ENCODE measurements at places on chromosomes 3 and 15.

GRCh38 chr3:11465744-11466616 lies 177.7 kb downstream of the VGLL4 start:
- peak; percentile 43 for DNase-seq

DNA sequence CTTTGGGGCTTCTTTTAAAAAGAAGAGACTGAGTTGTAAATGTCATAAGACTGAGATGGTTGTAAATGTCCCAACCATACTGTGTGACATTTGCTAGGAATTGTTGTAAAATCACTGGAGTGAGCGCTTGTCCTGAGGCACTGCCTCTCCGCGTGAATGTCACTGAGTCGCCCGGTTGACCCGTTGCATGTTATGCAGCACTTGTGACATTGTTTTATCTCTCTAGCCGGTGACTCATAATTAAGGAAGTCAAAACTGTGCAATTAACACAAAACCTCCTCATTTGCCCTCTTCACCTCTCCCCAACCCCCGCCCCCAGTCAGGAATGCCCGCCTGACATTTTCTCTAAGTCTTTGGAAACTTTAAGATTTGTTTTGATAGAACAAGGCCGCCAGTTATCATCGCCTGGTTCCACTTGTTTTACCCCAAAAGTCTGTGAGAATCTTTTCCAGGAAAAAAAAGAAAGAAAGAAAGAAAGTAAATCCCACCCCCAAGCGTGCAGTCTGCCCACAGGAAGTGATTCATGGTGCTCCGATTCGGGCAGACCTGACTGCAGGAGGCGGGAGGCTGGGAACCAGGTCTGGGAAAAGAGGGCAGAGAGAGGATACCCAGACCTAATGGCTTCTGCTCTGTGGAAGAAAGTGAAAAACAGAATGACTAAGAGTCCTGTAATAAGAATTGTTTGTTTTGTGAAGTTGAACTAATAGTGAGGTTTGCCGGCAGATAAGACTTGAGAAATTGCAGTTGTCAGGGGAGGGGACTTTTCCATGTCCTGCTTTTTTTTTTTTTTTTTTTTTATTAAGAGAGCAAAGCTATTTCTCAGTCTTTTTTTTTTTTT lies 84.8 kb downstream of the SMAD3 start:
- no peak for DNase-seq

DNA sequence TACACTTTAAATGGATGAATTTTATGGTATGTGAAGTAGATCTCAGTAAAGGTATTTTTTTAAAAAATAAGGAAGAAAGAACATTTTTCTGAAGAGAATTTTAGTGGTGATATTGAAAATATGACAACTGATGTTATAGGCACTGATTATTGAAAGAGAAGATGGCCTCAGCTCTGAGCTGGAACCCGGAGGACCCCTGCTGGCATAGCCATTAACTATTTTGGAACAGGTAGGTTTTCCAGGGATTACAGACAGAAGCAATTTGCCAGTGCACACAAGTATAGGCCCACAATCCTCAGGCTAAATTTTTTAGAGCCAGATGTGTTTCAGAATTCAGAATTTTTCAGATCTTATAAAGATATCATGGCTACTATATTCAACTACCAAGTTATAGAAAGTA lies 315.9 kb upstream of the GPR149 start:
- DNase-seq = no peak

DNA sequence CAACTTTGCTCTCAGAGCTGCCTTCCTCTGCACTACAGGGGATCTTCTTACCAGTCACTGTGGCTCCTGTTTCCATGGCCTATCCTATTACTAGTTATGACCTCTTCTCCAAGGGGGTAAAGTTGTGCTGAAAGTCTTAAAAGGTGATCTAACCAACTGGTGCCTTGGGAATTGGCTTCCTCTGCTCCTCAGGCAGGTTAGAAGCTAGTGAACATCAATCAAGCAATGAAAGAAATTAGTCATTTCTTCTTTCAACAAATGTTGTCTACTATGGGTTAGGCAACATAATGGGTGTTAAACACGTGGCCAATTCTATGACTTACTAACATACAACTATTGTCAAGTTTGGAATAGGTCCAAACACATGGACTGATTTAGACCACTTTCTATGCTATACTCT lies 571.4 kb upstream of the NAALADL2 start:
- no peak for DNase-seq

DNA sequence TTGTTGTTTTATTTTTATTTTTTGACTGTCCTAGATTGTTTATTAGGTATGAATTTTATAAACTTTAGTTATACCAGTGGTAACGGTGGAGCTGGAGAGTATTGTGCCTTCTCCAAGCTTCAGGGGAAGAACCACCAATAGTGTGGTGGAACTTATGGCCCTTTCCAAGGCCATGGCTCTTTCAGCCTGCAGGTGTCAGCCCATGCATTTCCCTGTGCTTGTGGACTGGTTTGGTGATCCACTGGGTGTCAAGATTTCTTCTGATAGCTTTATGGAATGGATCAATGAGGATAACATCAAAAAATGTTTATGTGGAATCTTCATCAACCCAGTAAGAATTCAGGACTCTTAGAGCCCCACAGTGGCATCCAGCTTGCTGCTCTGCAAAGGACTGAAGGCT lies 19.2 kb upstream of the SCAMP5 start:
- DNase-seq = no peak

DNA sequence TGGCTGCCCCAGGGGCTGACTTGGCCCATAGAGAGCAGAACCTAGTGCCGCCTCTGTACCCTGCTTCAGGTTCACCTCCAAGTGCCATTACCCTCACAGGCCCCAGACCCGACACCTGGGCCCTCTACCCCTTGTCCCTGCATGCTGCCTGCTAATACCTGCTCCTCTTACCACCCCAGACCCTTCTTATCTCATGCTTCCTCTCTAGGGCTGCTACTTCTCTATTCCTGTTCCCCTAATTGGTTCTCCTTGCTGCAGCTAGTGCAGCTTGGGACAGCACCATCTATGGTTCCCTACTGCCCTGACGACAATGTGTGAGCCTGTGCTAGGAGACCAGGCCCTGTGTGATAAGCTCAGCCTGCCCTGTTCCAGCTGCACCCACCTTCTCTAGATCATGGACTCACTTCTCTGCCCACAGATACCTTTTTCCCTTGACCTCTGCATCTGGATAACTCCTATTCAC lies 15.3 kb downstream of the HDAC11 start:
- DNase-seq = no peak

- no peak for DNase-seq
Observed at GRCh38 chr15:99495430-99496301, 70.1 kb upstream of the MEF2A start.

GRCh38 chr3:177141471-177141870 lies 55.8 kb downstream of the TBL1XR1 start:
- no peak for DNase-seq

DNA sequence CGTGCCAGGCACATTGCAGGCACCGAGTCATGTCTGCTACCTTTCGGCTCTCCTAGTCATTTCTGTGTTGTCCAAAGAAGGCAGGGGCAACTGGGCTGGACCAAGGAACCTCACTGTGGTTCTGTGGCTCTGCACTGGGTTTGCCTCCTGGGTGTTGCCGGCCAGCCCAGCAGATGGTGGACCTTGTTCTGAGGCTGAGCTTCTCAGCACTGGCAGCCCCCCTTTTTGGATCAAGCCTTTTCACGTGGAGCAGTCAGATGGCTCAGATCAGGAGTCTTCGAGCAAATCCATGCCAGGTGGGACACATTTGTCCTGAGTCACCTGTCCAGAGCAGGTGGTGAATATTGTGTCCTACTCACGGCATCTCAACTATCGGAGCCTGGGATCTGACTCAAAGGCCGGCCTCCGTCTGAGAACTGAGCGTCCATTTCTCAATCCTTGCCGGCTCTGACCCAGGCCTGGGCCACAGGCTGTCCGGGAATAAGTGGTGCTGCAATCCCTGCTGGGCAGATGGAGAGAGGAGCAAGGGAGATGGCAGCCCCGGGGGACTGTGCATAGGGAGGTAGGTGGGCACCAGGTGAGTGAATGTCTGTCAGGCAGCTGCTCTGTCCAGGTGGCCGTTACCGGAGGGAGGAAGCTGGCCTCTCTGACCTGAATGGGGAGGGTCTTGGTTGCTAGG lies at the start of gene IL16:
IL16 (plus strand) TSS at position 304 of the 679 bp plus-strand sequence. CDS start 28,521 bp downstream, outside the sequence.
- no peak for DNase-seq

DNA sequence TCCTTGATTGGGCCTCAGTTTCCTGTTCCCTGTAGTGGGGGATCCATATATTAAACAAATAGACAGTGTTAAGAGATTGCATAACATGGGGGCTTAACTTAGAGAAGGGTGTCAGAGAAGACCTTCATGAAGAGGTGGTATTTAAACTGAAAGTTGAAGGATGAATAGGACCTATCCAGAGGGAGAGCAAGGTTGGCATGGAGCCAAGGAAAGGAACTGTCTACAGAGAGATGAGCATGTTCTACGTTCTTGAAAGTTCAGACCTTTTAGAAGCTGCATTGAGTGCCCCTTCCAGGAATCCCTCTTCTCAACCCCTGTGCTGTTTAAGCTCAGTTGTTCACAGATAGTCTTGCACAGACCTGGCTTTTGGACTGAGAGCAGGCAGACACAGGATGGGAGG lies 2.4 kb downstream of the HTD2 start:
- no peak for DNase-seq

DNA sequence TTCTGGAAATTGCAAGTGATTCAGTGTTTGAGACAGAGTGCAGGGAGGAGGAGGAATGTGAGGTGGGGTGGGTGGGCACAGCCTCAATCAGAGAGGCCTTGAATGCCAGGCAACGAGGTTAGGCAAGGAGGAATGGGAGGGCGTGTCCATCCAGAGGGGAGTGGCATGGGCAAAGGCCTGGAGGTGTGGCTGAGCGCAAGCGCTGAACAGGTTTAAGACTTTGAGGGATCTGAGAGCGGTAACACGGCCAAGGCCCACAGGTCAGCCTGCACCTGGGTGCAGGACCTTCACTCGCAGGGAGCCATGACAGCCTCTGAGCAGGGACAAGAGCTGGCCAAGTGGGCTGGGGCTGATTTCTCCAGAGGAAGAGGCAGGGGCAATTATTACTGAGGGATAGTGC lies 125.9 kb downstream of the TPRA1 start:
- DNase-seq = no peak

- DNase-seq = no peak
Observed at GRCh38 chr3:61674596-61674995, 113.2 kb downstream of the PTPRG start.

DNA sequence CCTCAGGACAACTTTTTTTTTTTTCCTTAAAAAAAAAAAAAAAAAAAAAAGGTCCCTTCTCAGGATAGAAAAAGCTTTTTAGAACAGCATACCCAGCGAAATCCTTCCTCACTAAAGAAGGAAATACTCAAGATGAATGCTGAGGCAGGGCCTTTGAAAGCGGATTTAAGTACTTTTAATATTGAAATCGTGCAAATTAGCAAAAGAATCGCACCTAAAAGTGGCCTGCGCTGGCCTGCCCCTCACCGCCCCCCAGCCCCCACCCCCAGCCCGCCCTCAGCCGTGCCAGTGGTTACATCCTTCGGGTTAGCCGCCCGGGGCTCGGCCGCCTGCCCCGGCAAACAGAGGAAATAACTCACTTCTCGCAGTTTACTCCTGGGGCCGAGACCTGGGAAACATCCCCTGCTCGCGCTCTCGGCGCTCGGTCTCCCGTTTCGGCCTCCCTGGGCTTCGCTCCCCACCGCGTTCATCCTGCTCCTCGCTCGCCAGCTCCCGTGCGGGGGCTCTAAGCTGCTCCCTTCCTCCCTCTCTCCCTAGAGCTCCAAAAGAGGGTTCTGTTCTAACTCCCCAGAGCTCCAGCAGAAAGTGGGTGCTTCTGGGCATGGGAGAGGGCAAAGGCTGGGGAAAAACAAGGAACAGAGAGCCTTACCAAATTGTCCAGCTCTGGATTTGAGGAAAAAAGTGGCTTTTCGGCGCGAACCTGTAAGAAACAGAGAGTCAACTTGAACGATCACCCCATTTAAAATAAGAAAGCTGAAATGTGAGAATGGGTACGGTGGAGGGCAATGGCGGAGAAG lies 5.2 kb downstream of the MEIS2 start:
- no peak for DNase-seq

- DNase-seq = no peak
Observed at GRCh38 chr3:193530231-193531165, 24.2 kb downstream of the ATP13A4 start.

DNA sequence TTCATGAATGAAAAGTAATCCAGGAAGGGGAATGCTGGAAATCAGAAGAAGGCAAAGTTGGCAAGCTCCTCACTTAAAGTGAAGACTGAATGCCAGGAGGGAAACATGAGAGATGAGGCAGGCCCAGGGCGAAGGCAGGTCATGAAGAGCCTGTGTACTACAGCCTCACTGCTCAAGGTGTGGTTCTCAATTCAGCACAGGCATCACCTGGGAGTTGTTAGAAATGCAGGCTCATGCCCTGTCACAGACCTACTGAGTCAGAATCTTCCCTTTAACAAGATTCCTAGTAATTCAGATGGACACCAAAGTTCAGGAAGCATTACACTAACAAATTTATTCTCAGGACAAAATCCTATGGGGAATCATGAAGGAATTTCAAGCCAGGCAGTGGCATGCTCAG lies 14.2 kb downstream of the MYO5A start:
- DNase-seq = no peak

DNA sequence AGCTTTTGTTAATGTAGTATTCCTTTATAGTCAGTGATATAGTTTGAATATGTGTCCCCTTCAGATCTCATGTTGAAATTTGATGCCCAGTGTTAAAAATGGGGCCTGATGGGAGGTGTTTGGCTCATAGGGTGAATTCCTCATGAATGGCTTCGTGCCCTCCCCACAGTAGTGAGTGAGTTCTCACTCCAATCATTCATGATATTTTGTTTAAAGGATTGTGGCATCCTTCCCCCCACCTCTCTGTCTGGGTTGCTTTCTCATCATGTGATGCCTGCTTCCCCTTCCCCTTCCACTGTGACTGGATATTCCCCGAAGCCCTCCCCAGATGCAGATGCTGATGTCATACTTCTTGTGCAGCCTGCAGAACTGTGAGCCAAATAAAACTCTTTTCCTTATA lies 649.8 kb upstream of the NR2F2 start:
- DNase-seq = no peak

- DNase-seq = no peak
Observed at GRCh38 chr3:72375237-72376076, 472.8 kb downstream of the SHQ1 start.

DNA sequence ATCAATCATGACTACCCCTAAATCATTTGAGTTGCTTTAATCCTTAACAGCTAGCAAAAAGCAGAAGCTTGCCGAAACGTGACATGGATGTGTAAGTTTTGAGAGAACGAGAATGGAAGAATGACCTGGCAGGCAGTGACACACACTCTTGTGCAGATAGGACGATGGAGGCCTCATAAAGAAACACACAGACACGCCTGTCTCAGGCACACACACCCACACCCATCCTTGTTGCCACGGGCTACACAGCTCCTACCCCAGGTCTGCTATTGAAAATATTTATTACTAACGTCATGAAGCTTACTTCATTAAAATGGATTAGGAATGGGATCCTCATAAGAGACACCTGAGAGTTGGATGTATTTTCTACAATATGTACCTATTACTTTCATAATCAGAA lies 8.5 kb downstream of the MYO5C start:
- no peak for DNase-seq

DNA sequence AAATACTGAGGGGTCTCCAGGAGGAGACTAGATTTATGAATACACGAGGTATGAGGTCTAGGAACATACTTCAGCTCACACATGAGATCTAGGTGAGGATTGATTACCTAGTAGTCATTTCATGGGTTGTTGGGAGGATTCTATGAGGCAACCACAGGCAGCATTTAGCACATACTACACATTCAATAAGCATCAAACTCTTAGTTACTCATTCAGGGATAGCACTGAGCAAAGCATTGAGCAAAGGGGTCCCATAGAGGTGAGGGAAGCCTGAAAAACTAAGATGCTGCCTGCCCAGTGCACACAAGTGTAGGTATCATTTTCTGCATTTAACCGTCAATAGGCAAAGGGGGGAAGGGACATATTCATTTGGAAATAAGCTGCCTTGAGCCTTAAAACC lies 4.5 kb downstream of the CCR5 start:
- DNase-seq = no peak

GRCh38 chr3:49153349-49153912 lies 12.7 kb downstream of the CCDC71 start:
- no peak for DNase-seq
